ENCODE measurements at places on chromosomes 5 and 9.

DNA sequence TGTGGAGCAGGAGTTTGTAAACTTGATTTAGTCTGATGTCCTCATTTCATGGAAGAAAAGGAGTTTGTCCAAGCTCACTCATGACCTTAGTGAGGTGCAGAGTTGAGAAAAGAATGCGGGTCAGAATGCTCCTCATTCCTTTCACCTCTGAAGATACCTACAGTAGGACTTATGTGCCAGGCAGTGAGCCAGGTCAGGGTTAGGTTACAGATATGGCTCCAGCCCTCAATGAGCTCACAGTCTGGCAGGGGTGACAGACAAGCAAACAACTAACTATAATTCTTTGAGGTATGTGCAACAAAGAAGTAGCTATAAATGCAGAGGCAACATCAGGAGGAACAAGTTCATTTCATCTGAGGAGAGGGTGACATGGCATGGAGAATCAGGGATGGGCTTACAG lies 102.5 kb downstream of the SPATA31D1 start:
- DNase-seq = no peak

GRCh38 chr9:92714787-92715487 lies 45.0 kb upstream of the IPPK start:
- DNase-seq = peak; percentile 56

GRCh38 chr5:170552621-170553115 lies 48.8 kb downstream of the KCNIP1 start:
- no peak for DNase-seq

DNA sequence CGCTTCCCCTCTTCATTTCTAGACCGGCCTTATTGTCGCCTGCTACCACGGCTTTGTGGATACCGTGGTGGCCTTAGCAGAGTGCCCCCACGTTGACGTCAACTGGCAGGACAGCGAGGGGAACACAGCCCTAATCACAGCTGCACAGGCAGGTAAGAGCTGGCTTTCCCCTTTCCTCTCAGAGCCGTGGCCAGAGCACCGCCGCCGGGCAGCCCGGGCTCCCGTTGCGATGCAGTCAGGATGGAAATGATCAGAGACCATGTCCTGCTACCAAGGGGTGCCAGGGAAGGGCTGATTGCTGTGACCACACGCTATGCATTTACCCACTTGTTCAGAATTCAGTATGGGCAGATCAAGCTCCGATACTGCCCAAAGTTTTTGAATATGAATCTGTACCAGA lies 54.4 kb downstream of the ANKRD33B start:
- no peak for DNase-seq

GRCh38 chr5:175517824-175518450 lies 39.6 kb downstream of the SFXN1 start:
- no peak for DNase-seq

DNA sequence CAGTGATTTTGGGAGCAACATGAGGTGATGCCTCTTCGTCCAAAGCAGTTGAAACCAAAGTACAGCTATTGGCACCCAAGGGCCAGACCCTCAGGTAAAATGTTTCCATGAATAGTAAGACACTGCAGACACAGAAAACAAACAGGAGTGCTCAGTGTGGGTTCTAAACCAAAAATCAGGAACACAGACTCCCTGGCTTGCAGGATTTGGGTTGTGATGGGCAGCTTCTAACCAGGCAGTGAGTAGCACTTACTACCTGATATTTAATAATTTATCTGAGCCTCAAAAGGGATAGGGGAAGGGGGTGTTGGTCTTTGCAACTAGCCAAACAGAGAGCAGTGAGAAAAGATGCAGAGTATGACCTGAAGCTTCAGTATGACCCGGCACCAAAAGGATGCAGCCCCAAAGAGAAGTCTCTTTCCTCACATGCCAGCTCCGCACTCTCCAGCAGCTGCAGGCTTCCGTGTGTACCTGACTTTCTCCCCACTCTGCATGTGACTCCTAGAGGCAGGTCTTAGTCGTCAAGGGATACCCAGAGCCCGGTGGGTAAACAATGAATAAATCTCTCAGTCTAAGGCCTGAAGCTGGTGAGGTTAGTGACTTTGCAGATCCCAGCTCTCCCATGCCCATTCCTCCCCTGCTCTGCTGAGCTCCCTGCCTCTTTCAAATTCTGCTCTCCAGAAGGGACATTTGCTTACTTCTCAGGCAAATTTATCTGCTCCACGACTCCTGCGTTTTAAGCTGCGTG lies 105.4 kb upstream of the SPOCK1 start:
- DNase-seq = no peak

DNA sequence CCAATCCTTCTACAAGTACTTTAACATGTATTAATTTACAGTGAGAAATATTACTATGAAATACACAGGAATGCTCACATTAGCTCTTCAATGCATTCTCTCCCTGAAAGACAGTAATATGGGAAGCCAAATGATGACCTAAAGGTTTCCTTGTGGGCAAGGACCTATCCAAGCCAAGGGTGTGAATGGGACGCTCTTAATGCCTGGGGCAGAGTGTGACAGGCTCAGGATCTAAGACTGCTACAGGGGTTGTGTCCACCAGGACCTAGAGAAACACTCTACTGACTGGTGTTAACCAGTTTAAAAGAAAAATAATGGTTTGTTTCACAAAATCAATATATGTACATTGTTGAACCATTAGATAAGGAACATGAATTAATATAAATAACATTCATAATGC lies 158.7 kb downstream of the FGF1 start:
- no peak for DNase-seq

DNA sequence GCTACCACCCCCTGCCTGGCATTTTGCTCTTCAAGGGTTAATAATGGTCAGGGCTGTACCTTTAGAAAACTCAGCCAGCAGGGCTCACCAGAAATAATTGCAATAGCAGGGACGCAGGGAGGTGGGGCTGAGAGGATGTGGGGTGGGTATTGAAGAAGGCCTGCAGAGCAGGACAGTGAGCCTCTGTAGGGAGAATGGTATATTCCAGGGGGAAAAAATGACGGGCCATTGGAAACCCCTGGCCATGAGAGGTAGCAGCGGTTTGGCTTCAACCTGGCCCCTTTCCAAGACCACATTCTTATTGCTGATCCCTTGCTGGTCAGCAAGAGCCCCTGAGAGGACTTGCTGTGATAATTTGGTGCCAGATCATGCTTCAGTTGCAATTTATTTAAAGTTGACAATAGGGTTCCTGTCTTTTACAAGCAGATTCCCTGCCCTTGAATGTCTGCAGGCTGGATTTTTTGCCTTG lies 36.7 kb upstream of the CTNNA1 start:
- DNase-seq = no peak

GRCh38 chr5:95734187-95734586 lies 3.1 kb downstream of the RHOBTB3 start:
- DNase-seq = no peak
